ENCODE measurements at places on chromosomes 12 and 14. TPM values are rescaled to one million over a fixed set of nuclear protein-coding genes. Genes with fewer than 3 reads are reported as not detected.

DNA sequence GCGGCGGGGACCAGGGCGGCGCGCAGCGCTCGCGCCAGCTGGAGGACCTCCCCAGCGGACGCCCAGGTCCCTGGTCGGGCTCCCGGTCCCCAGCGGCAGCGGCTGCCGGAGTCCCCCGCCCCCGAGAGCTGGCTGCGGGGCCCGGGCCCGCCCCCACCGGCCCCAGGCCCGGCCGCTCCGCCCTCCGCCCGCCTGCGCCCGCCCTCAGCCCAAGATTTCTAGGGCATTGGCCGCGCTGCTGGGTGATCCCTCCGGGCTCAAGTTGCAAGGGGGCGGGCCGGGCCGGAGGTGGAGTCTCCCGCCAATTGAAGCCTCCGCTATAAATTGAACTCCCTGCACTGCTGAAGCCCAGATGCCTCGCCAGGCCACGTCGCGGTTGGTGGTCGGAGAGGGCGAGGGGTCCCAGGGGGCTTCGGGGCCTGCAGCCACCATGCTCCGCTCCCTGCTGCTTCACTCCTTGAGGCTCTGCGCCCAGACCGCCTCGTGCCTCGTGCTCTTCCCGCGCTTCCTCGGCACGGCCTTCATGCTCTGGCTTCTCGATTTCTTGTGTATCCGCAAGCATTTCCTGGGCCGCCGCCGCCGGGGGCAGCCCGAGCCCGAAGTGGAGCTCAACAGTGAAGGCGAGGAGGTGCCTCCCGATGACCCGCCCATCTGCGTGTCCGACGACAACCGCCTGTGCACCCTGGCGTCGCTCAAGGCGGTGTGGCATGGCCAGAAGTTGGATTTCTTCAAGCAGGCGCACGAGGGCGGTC lies at the start of gene DIO3:
TSS of gene DIO3 (plus strand) at position 351 of the 752 bp plus-strand sequence.
- H3K4me3 ChIP-seq = no peak within 1 kb of the TSS
- no peaks in the 10 kb centered on the region for H3K4me1 ChIP-seq
- H3K36me3 ChIP-seq = no peaks in the 10 kb centered on the region
- no peak within 1 kb of the TSS for H3K27ac ChIP-seq
- DNase-seq = no peak

- no peak for DNase-seq
- H3K27me3 ChIP-seq = no peaks in the 10 kb centered on the region
- H3K4me3 ChIP-seq = no peak overlapping the region
- H3K36me3 ChIP-seq = no peaks in the 10 kb centered on the region
- peak overlapping the region; percentile 64 for H3K27ac ChIP-seq
Observed at GRCh38 chr12:93624595-93625294, 52.3 kb downstream of the SOCS2 start.

Gene ACSM4
- polyA plus RNA-seq = not detected

- no peak for DNase-seq
- no peaks in the 10 kb centered on the region for H3K4me1 ChIP-seq
- H3K4me3 ChIP-seq = no peak overlapping the region
- no peak overlapping the region for H3K27ac ChIP-seq
- H3K36me3 ChIP-seq = no peaks in the 10 kb centered on the region
Observed at GRCh38 chr14:102630405-102630804, 38.0 kb downstream of the RCOR1 start.

DNA sequence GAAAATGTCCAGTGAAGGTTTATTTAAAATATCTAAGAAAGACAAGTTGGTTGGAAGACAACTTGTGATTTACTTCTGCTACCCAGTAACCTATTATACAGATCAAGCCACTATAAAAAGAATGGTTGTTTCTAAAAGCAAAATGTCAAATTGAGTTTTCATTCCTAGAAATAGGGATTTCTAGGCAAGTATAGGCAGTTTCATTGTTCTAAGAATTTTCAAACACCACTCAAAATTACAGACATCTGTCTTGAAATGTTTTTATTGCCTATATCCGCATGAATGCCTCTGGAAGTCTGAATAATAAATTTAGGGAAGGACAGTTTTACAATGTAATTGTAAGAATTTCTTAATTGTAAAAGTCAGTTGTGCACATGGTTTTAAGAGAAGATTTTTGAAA lies 8.6 kb downstream of the YEATS4 start:
- H3K27ac ChIP-seq = no peak overlapping the region
- H3K36me3 ChIP-seq = peaks cover 25% of the 10 kb centered on the region
- no peaks in the 10 kb centered on the region for H3K4me1 ChIP-seq

Gene PPP1R12A
- 17.0 TPM for polyA plus RNA-seq

DNA sequence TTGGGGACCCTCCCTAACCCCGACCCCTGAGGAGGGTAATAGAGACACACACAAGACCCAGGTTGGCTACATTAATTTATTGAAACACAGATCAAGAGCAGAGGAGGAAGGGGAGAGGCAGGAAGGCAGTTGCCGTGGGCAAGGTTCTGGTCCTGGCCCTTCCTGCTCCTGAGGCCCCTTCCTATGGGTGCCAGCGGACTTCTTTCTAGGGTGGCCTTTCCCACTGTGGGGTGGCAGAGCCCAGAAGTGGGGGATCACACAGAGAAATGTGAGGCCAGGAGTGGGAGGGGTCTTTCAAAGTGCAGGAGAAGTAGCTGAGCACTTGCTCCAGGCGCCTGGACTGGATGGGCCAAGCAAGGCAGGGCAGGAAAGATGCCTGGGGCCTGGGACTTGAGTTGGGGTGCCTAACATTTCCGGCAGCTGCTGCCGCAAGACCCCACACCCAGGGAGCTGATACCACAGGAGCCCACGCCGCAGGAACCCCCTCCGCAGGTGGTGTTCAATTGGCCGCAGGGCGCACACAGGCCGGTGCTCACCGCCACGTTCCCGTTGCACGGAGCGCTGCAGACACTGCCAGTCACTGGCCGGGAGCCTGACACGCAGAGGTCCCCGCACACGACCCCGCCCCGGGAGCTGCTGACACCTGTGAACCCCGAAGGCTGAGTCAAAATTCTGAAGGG lies 5.3 kb downstream of the KRT81 start:
- H3K4me1 ChIP-seq = no peaks in the 10 kb centered on the region
- no peaks in the 10 kb centered on the region for H3K36me3 ChIP-seq

DNA sequence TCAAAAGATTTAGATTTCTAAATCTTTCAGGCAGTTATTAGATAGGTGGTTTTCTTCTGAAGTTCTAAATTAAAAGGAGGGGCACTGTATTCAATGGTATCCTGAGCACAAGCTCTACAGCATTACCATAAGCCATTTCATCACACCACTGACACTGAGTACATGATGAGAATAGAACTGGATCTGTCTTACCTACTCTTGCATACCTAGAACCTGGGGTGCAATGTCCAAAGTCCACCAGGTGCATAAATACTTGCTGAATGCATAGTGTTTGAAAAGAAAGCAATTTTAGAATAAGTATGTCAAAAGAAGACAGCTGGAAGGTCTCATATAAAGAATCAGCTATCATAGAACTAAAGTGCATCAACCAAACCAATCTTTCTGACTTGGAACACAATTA lies 85.5 kb upstream of the ACTN1 start:
- peaks cover 12% of the 10 kb centered on the region for H3K36me3 ChIP-seq
- no peak overlapping the region for H3K4me3 ChIP-seq
- peaks cover 13% of the 10 kb centered on the region for H3K4me1 ChIP-seq
- no peak for DNase-seq

- H3K27ac ChIP-seq = peak overlapping the region; percentile 92
- peak; percentile 26 for DNase-seq
- peaks cover 42% of the 10 kb centered on the region for H3K4me1 ChIP-seq
- peak overlapping the region; percentile 69 for H3K4me3 ChIP-seq
- H3K36me3 ChIP-seq = no peaks in the 10 kb centered on the region
Observed at GRCh38 chr12:104457746-104458693, 1.3 kb downstream of the CHST11 start.

DNA sequence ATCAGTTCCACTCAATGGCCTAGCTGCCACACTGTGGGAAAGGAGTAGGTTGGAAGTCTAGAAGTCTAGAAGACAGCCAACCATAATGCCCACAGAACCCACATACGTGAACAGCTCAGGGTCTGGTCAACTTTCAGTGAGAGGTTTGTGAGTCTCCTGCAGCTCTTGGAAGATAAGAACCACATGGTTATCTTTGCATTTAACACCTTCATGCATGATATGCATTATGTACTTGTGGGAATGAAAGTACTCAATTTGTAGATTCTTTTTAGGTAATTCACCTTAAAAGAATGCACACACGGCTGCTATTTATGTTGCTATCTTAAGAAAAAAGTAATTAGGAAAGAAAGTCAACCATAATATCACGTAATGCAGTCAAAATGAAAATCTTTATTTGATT lies 126.7 kb downstream of the ESRRB start:
- no peak for DNase-seq
- H3K27ac ChIP-seq = no peak overlapping the region
- H3K4me3 ChIP-seq = no peak overlapping the region
- H3K36me3 ChIP-seq = no peaks in the 10 kb centered on the region
- no peaks in the 10 kb centered on the region for H3K4me1 ChIP-seq
- H3K27me3 ChIP-seq = peaks cover 5% of the 10 kb centered on the region

Gene VRTN
- polyA plus RNA-seq = not detected

Gene RHEBL1
- 0.71 TPM for polyA plus RNA-seq
